ENCODE measurements at places on chromosomes 3 and 15.

- DNase-seq, result no peak
Observed at GRCh38 chr3:25036633-25037032, 391.4 kb upstream of the RARB start.

DNA sequence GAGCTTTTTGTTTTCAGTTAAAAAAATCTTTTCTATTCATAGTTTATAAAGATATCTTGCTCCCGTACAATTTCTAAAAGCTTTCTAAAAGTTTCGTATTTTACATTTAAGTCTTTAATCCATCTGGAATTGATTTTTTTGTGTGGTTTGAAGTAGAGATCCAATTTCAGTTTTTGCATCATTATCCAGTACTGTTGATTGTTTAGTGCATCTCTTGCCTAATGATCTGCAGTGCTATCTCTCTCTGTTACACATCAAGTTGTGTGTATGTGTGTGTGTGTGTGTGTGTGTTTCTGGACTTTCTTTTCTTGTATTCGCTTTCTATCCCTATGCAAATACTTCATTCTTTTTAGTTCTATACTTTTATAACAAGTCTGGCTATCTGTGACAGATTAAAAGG lies 605.8 kb upstream of the DPPA4 start:
- DNase-seq, result no peak

GRCh38 chr15:79535536-79535935 lies 103.4 kb downstream of the MINAR1 start:
- DNase-seq, result no peak

GRCh38 chr15:38555686-38556334 lies 8.8 kb downstream of the RASGRP1 start:
- no peak for DNase-seq

DNA sequence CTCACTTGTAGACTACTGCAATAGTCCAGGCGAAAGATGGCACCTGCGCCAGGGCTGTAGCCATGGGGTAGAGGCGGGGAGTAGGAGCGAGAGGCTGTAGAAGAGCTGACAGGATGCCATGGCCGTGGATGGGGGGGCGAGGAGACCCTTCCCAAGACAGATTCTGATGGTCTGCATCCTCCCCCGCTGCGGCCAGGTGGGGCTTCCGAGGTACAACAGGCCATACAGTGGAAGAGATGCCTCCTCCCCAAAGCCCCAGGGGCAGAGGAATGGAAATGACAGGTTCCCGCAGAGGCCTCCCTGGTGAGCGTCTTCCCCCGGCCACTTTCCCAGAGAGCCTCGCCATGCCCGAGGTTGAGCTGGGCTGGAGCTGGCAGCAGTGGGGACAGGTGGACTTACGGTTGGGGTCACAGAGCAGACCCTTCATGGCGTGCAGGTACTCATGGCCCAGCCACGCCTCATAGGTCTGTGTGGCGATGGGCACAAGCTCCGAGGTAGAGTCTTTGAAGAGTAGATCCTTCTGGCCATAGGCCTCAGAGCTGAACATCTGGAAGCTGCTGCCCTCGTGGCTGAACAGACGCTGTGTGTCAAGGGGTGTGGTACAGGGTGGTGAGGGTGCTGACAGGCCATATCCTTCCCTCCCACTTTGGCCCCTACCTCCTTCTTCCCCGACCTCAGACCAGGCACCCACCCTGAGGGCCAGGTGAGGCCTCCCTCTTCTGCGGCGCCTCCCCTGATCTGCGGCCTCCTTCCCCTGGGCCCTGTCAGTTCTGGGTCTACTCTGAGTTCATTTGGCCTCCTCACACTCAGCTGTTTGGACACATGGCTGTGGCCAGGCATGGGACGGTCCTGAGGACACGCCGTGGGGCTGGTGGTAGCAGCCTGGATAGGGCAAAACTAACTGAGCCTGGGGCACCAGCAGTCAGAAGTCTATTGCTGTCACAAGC lies 13.6 kb downstream of the MELTF start:
- DNase-seq, result no peak

DNA sequence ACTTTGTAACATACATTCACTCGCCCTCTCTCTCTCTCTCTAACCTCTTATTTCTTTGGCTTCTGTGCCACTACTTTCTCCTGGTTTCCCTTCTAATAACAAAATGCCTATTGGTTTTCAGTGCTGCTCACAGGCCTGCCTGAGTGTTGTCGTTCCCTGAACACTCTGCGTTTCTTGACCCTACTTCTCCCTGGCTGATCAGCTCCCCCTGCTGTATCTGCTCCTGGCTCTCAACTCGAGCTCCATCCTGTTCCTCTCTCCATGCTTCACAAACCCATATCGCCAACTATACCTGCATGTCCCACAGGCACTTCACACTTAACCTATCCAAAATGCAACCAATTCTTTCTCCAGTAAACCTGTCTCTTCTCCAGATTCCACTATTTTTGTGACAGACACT lies 111.4 kb downstream of the OPA1 start:
- no peak for DNase-seq

DNA sequence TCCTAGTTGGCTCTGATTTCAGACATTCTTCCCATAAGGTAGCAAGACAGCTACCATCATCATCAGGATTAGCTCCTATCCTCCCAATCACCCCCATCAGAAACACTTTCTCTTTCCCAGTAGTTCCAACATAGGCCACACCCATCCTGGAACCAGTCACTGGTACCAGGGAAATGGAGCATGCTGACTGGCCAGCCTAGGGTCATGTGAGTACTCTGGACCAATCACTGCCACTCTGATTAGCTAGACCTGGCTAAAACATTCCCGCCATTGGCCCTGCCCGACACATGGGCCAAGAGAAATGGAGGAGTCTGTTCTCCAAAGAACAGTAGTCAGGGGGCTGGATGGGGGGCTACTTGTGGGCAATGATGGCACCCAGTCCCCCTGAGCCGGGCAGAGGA lies 12.4 kb downstream of the EFCC1 start:
- DNase-seq, result no peak

DNA sequence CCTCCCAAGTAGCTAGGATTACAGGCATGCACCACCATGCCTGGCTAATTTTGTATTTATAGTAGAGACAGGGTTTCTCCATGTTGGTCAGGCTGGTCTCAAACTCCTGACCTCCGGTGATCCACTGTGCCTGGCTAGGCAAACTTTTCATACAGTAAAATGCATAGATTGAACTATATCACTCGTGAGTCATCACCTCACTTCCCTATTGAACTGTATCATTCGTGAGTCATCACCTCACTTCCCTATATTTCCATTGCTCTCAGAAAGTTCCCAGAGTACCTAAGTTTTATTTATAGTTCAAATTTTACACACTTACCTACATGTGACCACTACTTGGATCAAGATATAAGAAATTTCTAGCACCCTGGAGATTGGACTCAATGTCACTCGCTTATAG lies 73.6 kb upstream of the ACAD9 start:
- no peak for DNase-seq

GRCh38 chr3:127867986-127868385 lies 45.7 kb upstream of the MGLL start:
- no peak for DNase-seq

- no peak for DNase-seq
Observed at GRCh38 chr3:113274425-113275257, 63.3 kb downstream of the BOC start.

DNA sequence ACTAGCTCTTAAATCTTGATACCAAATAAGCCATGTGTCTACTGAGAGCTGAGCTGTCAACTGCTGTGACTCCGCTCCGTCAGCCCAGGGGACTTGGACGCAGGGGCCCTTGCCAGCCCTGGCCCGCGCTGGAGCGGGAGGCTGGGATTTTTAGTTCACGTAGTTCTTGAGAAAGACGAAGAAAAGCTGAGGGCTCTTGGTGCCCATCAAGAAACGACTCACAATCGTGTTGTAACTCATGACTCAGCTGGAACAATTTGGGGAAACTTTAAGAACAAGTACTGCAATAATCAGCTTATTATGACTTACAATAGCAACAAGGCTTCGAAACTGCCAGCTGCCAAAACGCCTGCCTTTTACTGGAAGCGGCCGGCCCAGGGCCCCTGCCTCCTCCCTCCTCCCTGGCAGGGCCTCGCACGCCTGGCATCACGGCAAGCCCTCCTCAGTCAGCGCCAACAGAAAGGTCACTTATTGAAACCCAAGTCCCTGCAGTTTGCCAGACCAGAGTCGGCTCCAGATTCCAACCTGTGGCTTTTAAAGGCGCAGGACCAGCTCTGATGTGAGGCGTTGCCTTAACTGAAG lies 60.3 kb downstream of the RGMA start:
- DNase-seq, result no peak

Measured in GM12864 (cell line).